Cerebellum (tissue), 4 donors: ENCODE measurements at places on chromosomes 6 and 20. TPM values are rescaled to one million over a fixed set of nuclear protein-coding genes. Genes with fewer than 3 reads are reported as not detected.

HSP90AB1 gene
- total RNA-seq, result 210 TPM

GATA5 gene
- total RNA-seq, result not detected

DNA sequence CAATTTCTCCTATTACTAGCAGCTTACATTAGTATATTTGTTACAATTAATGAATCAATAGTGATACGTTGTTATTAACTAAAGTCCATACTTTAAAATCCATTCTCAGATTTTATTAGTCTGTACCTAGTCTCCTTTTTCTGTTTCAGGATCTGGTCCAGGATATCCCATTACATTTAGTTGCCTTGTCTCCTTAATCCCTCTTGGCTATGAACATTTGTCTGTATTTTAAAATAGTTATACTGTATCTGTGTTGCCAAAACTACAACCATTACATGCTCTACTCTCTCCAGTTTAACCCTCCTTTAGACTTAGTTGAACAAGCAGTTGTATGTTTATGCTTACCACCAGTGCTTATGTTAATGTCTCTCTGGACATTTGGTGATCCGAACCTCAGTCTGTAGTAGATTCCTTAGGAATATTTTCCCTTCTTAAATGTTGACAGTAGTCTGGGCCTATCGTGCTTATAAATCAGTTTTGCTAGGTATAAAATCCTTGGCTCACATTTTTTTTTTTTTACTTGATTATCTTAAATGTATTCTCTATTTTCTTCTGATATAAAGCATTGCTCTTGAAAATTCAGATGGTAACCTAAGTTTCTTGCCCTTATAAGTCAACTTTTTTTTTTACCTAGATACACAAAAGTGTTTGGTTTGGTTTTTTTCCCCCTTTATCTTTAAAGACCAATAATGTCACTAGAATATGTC is 12.2 kb downstream of the ALDH5A1 start:
- no peak for DNase-seq

HS3ST5 gene
- 7.4 TPM for total RNA-seq

GRCh38 chr20:63094767-63095499 is 88.2 kb upstream of the BHLHE23 start:
- DNase-seq, result no peak

OR5V1 gene
- not detected for total RNA-seq
